Chondrocyte (in vitro differentiated cells): ENCODE measurements at places on chromosomes 12 and 14.

GRCh38 chr14:65962952-65963351 lies 523.2 kb upstream of the CCDC196 start:
- no peak for DNase-seq
- peaks cover 7% of the 10 kb centered on the region for H3K27me3 ChIP-seq
- H3K27ac ChIP-seq: no peak overlapping the region

- H3K4me1 ChIP-seq: peaks cover 40% of the 10 kb centered on the region
- peak overlapping the region; percentile 24 for H3K27ac ChIP-seq
- no peak for DNase-seq
- no peak overlapping the region for H3K4me3 ChIP-seq
- no peaks in the 10 kb centered on the region for H3K27me3 ChIP-seq
- peaks cover 3% of the 10 kb centered on the region for H3K36me3 ChIP-seq
These were observed 32.5 kb downstream of the FBXO34 start for GRCh38 chr14:55303691-55304145.

- peaks cover 6% of the 10 kb centered on the region for H3K36me3 ChIP-seq
- H3K4me3 ChIP-seq: no peak overlapping the region
- peaks cover 2% of the 10 kb centered on the region for H3K4me1 ChIP-seq
- no peaks in the 10 kb centered on the region for H3K27me3 ChIP-seq
These were observed 48.5 kb downstream of the FAM222A start for GRCh38 chr12:109762071-109762672.

DNA sequence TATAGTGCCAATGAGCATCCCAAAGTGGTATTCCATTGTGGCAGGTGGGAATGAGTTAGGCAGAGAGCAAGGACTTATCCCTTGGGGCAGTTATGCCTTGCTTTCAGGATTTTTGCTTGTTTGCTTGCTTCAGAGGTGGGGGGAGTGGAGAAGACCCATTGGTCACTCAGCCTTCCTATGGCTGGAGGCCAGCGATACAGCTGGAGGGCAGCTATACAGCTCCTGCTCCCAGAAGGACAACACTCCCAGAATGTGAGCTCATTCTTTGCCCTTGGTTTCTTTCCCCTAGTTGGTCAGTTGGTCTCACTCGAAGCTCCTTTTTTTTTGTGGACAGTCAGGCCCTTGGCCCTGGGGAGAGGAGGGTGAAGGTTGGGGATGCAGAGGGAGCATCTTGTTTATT lies 14.5 kb downstream of the KRT83 start:
- no peaks in the 10 kb centered on the region for H3K36me3 ChIP-seq
- H3K27ac ChIP-seq: no peak overlapping the region
- H3K27me3 ChIP-seq: peaks cover 4% of the 10 kb centered on the region

DNA sequence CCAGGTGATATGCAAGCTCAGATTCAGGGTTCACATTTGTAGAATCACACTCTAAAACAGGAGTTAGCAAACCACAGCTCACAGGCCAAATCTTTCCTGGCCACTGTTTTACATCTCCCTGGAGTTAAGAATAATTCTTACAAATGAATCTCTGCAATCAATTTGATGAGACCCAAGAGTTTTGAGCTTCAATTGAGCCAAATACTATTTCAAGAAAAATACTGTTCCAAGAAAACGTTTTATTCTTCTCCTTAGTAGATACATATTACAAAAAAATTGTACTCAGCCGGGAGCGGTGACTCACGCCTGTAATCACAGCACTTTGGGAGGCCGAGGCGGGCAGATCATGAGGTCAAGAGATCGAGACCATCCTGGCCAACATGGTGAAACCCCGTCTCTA lies 2.5 kb downstream of the PTGDR start:
- H3K27ac ChIP-seq: no peak overlapping the region
- H3K27me3 ChIP-seq: peaks cover 44% of the 10 kb centered on the region
- no peak overlapping the region for H3K4me3 ChIP-seq
- H3K4me1 ChIP-seq: peaks cover 35% of the 10 kb centered on the region

DNA sequence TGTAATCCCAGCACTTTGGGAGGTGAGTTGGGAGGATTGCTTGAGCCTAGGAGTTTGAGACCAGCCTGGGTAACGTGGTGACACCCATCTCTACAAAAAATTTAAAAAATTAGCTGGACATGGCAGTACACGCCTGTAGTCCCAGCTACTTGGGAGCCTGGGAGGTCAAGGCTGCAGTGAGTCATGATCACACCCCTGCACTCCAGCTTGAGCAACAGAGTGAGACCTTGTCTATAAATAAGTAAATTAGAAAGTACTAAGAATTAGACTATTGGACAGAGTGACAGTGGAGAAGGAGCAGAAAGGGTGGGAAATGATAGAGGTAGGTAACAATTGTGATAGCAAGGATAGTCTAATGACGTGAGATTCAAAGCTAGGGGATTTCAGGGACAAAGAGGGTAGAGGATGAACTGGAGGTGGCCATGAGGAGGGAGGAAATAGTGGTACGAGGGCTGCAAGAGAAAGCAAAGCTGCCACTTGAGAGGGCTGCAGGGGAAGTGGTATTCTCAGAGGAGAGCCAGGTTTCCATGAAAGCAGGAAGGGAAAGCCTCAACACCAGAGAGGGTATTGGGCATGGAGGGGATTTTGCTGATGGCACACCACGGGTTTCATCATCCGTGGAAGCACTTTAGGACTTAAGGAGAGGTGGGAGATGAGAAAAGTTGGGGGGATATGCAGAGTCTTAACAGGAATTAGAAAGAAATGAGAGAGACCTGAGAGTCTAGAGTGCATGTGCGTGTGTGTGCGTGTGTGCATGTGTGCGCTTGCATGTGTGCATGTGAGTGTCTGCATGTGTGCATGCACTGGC lies 85.6 kb downstream of the SYNE2 start:
- no peaks in the 10 kb centered on the region for H3K36me3 ChIP-seq
- no peak for DNase-seq
- H3K27me3 ChIP-seq: no peaks in the 10 kb centered on the region
- no peak overlapping the region for H3K4me3 ChIP-seq
- H3K27ac ChIP-seq: no peak overlapping the region
- H3K4me1 ChIP-seq: no peaks in the 10 kb centered on the region

DNA sequence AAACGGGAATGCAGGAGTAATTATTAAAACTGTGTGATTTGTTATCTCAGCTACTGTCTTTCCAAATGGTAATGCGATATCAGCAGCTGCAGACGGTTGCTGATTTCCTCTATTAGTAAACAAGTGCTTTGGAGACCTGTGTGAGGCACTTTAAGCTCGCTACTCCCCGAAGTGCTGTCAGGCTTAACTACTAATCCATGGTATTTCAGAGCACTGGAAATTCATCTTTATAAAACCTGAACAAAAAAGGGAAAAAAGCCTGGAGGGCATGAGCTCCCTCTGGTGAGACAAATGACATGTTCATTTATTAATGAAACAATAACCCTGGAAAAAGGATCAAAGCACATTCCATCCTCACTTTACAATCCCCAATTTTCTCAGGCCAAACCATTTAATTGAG lies 143.6 kb upstream of the OTX2 start:
- H3K4me1 ChIP-seq: no peaks in the 10 kb centered on the region
- H3K4me3 ChIP-seq: no peak overlapping the region
- no peak overlapping the region for H3K27ac ChIP-seq
- no peak for DNase-seq
- no peaks in the 10 kb centered on the region for H3K36me3 ChIP-seq

- H3K27me3 ChIP-seq: no peaks in the 10 kb centered on the region
- peaks cover 14% of the 10 kb centered on the region for H3K36me3 ChIP-seq
- peaks cover 5% of the 10 kb centered on the region for H3K4me1 ChIP-seq
- no peak overlapping the region for H3K27ac ChIP-seq
These were observed 41.0 kb downstream of the TRAFD1 start for GRCh38 chr12:112166051-112167015.

GRCh38 chr14:100056964-100057795 lies 8.0 kb upstream of the EVL start:
- H3K4me1 ChIP-seq: peaks cover 28% of the 10 kb centered on the region
- H3K27me3 ChIP-seq: no peaks in the 10 kb centered on the region
- no peak overlapping the region for H3K4me3 ChIP-seq
- no peak for DNase-seq
- H3K36me3 ChIP-seq: no peaks in the 10 kb centered on the region
- H3K27ac ChIP-seq: peak overlapping the region; percentile 81
